Left cardiac atrium (tissue), 4 donors: ENCODE measurements at places on chromosomes 11 and 22.

DNA sequence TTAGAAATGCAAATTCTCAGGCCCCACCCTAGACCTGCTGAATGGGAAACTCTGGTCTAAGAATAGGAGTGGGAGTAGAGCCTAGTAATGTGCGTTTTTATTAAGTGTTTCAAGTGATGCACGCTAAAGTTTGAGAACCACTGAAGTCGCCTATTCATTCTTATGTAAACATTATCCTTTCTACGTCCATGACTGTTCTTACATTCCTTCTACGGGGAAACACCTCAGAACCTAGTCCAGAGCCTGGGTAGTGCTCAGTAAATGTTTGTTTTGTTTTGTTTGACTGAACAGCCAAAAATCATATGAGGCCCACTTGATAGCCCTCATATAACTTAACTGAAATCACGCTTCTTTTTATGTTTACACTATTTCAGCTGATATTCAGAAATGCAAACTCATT lies 29.8 kb downstream of the VSIG10L2 start:
- no peak for DNase-seq

GRCh38 chr22:29914165-29914564 lies 31.2 kb downstream of the MTMR3 start:
- no peak for DNase-seq

DNA sequence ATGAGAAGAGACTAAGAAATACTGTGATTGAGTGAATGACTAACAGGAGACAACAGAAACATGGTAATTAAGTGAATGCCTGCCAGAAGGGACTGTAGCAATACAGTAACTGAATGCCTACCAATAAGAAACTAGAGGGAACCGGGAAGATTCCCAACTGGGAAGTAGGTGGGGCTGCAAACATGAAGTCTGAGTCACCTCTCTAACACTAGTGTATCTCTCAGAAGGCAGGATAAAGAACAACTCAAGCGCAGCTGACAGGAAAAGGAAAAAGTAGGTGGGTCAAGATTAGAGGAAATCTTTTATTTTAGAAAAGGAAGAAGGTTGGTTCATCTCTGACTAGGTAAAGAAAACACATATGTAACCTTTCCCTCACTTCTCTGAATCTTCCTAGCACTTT lies 14.0 kb downstream of the C11orf42 start:
- DNase-seq = no peak

- DNase-seq = no peak
These were observed 86.7 kb downstream of the APOL5 start for GRCh38 chr22:35804421-35804820.

DNA sequence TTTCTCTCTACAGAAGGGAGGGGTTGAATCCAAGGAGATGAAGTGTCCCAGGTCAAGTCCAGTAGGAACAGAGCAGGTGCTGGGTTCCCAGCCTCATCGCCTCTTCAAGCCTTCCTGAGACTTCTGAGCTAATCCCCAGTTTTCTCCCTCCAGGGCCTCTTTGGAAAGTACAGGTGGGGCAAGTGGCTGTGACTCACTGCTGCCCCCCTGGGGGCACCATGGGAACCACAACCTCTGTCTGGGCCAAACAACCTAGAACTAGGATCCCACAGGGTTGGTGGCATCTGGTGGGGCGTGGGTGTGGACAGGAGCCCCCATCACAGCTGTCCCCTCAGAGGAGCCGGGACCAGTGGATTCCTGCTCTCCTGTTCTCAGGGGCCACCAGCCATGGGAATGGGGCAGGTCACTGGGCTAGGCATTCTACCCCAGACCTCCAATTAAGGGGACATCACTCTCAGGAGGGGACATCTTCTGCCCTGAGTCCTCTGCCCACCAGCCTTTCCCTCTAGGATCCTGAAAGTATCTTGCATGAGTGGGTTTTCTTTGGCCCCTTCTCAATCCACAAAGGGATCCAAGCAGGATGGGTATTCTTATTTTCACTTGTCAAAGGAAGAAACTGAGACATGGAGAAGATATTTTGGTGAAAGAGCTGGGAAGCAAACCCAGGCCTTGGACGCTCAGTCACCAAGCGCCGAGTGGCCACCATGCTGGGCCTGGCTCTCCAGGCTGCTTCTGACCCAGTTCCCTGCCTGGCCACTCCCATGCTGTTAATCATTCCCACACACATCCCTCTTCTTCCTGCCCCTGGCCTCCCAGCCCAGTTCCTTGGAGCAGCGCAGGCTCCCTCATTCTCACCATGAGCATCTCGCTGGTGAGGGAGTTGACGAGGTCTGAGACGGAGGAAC lies 23.8 kb downstream of the LRRC10B start:
- DNase-seq = no peak

- DNase-seq = no peak
These were observed 33.4 kb upstream of the AMOTL1 start for GRCh38 chr11:94734563-94735275.

GRCh38 chr11:64294774-64295173 lies 3.7 kb downstream of the KCNK4 start:
- DNase-seq = no peak

- DNase-seq = no peak
These were observed 876 bp downstream of the NFRKB start for GRCh38 chr11:129894278-129895125.

GRCh38 chr22:35301372-35301874 lies 1.7 kb downstream of the TOM1 start:
- peak; percentile 60 for DNase-seq

GRCh38 chr11:113932788-113933187 lies 28.2 kb downstream of the HTR3B start:
- DNase-seq = no peak

DNA sequence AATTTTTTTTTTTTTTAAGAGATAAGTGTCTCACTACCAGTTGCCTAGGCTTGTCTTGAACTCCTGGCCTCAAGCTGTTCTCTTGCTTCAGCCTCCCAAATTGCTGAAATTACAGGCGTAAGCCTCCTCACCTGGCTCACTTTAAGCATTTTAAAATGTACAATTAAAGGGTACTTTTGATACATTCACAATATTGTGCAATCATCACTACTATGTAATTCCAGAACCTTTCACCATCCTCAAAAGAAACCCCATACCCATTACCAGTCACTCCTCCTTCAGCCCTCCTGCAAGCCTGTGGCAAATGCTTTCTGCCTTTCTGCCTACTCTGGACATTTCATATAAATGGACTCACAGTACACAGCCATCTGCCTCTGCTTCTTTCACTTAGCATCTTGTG lies 34.5 kb upstream of the WT1 start:
- no peak for DNase-seq

GRCh38 chr11:122742301-122743018 lies 86.9 kb downstream of the UBASH3B start:
- DNase-seq = no peak

DNA sequence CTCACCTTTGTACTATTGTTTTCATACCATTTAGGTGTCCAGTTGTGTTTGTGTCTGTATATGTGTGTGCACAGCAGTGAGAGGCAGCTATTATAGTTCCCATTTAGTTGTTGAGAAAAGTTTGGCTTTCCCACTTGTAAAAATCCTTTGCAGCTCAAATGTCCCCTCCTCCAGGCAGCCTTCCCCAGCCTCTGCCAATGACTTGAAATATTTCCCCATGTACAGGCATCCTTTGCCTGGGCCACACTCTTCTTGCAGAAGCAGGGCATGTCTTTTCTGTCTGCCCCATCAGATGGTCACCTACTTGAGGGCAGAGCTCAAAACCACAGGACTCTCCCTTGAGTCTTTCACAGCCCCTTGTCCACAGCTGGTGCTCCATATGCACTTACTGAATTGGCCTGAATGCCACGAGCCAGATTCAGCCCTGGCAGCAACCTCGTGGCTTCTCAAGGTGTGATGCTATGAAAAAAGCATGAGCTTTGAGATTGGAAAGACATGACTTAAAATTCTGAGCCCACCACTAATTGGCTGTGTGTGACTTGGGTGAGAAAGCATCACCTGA lies 39.3 kb downstream of the MYEOV start:
- DNase-seq = no peak

DNA sequence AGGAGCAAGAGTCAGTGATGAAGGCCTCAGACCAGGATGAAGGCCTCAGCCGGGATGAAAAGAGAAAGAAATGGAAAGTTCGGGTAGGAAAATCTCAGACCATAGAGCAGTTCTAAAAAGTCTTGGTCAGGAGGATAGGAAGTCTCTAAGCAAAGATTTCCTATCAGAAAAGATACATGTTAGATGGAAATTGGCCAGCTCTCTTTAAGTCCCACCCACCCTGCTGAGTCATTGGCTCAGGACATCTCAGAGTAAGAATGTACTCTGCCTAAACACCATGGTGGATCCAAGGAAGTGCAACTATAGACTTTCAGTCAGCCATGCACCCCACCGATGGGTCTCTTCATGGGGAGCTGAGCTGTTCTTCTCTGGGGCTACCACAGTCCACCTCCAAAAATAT lies 4.4 kb downstream of the OR8B3 start:
- no peak for DNase-seq
